T-helper 2 cell treated with Interferon-gamma antibody and Interleukin-4, amounts not matched to agents 5 μg/mL and 100 μg/mL, for 36 hours (primary cell): ENCODE measurements at places on chromosomes 3 and 15.

- H3K27ac ChIP-seq: no peak overlapping the region
- no peak overlapping the region for H3K4me3 ChIP-seq
- no peak for DNase-seq
- H3K27me3 ChIP-seq: no peaks in the 10 kb centered on the region
- no peaks in the 10 kb centered on the region for H3K4me1 ChIP-seq
- no peaks in the 10 kb centered on the region for H3K36me3 ChIP-seq
Measured at GRCh38 chr3:183895296-183895695, 10.6 kb upstream of the PARL start.

GRCh38 chr3:128294999-128295468, 141.8 kb downstream of the EEFSEC start:
- no peak overlapping the region for H3K27ac ChIP-seq
- H3K4me3 ChIP-seq: no peak overlapping the region
- no peaks in the 10 kb centered on the region for H3K27me3 ChIP-seq
- H3K4me1 ChIP-seq: peaks cover 6% of the 10 kb centered on the region
- H3K36me3 ChIP-seq: peaks cover 9% of the 10 kb centered on the region

- peaks cover 3% of the 10 kb centered on the region for H3K27me3 ChIP-seq
- H3K36me3 ChIP-seq: no peaks in the 10 kb centered on the region
- no peak overlapping the region for H3K27ac ChIP-seq
Measured at GRCh38 chr15:45268135-45268534, 16.1 kb downstream of the SLC28A2 start.

- no peak overlapping the region for H3K4me3 ChIP-seq
- no peaks in the 10 kb centered on the region for H3K4me1 ChIP-seq
- no peak for DNase-seq
- peaks cover 19% of the 10 kb centered on the region for H3K27me3 ChIP-seq
- H3K27ac ChIP-seq: no peak overlapping the region
- H3K36me3 ChIP-seq: no peaks in the 10 kb centered on the region
Measured at GRCh38 chr3:9196020-9196419, 53.4 kb downstream of the SRGAP3 start.

- no peak overlapping the region for H3K27ac ChIP-seq
- no peaks in the 10 kb centered on the region for H3K4me1 ChIP-seq
- no peaks in the 10 kb centered on the region for H3K36me3 ChIP-seq
- H3K27me3 ChIP-seq: peaks cover 16% of the 10 kb centered on the region
Measured at GRCh38 chr15:71567173-71567572, 243.2 kb upstream of the NR2E3 start.

GRCh38 chr3:53721187-53722119, 124.8 kb downstream of the CHDH start:
- peaks cover 9% of the 10 kb centered on the region for H3K36me3 ChIP-seq
- H3K4me1 ChIP-seq: peaks cover 53% of the 10 kb centered on the region
- DNase-seq: no peak
- peaks cover 4% of the 10 kb centered on the region for H3K27me3 ChIP-seq
- no peak overlapping the region for H3K4me3 ChIP-seq

DNA sequence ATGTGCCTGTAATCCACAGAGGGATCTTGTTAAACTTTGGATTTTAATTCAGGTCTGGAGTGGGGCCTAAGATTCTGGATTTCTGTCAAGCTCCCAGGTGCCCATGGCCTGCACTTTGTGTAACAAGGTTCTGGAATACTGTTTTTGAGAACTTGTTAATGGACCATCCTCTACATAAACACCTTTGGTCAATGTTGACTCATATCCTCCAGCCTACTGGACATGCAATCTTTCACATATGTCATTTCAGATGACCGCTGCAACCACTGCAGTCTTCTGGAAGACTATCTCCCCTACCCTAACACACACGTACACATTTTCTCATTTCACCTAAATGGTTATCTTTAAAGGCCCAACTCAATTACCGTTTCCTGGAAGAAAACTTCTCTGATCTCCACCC, 302.1 kb upstream of the TPRG1 start:
- no peaks in the 10 kb centered on the region for H3K27me3 ChIP-seq
- DNase-seq: no peak

DNA sequence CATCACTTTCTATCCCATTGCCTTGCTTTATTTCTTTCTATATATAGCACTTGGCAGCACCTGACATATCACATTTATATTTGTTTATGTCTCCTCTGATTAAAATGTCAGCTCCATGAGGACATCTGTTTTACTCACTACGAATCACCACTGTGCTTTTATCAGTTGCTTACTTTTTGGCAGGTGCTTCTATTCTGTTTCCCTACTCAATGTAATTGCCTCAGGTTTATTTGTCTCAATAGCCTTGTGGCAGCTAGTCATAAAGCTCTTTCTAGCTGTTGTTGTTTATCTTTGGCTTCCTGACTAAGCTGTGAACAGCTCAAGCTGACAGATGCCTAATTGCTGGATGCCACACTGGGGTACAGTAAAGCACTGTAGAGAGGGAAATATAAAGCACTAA, 85.5 kb downstream of the VPS13C start:
- no peak overlapping the region for H3K27ac ChIP-seq
- peaks cover 7% of the 10 kb centered on the region for H3K4me1 ChIP-seq
- no peak overlapping the region for H3K4me3 ChIP-seq
- H3K27me3 ChIP-seq: no peaks in the 10 kb centered on the region

GRCh38 chr3:57864853-57865252, 108.7 kb downstream of the SLMAP start:
- H3K4me1 ChIP-seq: no peaks in the 10 kb centered on the region
- H3K27me3 ChIP-seq: no peaks in the 10 kb centered on the region
- H3K4me3 ChIP-seq: no peak overlapping the region
